RKO (cell line): ENCODE measurements at places on chromosomes 5 and 9.

DNA sequence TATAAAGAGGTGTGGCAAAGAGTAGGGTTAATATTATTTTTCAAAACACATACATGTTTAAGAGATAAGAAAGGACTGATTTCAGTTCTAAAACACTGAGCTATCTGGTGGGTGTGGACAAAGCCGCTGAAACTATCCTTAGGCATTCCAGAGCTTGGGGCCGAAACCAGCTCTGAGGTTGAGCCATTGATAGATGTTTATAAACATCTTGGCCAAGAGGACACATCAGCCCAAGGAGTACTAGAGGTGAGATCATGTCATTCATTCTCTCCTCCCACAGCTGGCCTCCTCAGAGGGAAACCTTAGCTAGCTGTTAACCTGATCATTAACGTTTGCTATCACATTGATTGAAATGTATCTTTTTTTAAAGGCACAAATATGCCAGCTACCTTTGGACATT, 89.9 kb downstream of the NLN start:
- DNase-seq: no peak

DNA sequence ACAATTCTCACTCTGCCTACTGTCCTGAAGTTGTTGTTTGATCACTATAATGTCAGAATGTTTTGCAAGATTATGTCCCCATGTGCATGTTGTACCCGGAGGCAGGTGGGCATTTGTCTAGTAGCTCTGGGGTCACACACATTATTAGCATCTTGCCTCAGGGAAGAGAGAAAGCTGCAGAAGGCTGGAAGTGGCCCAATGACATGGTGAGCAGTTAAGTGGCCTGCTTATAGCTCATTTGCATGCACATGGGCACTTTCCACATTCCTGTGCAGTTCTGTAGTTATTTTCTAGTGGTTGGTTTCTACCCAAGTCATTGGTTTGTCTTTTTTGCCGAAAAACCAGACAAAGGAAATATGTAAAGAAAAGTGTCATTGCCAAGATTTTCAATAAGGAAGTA, 80.9 kb downstream of the MAP1B start:
- no peak for DNase-seq

DNA sequence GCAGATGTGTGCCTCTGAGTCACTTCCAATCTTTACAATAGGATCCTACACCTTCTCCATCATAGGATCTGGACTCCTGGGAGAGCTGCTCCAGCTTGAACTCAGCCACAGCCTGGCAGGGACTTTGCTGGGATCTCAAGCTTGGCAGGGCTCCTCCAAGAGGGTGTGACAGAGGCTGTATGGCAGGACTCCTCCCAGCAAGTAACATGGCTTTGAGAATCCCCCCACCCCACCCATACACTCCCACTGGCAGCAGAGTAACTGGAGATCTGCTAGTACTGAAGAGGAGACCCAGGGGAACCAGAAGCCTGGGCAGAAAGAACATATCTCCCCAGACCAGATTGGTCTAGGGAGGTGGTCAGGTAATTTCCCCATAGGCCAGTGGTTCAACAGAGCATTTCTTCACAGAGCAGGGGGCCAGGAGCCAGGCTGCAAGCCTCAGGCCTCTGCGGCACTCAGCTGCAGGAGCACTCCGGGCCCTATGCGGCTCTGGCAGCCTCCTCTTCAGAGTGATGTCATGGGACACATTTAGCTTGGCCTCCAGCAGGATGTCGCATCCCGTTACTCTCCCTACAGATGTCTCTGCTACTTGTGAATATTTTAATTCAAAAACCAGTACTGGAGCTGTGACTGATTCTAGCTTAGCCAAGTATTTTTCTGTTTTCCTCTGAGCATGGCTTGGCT, 1.7 kb upstream of the ACSL6 start:
- no peak for DNase-seq

DNA sequence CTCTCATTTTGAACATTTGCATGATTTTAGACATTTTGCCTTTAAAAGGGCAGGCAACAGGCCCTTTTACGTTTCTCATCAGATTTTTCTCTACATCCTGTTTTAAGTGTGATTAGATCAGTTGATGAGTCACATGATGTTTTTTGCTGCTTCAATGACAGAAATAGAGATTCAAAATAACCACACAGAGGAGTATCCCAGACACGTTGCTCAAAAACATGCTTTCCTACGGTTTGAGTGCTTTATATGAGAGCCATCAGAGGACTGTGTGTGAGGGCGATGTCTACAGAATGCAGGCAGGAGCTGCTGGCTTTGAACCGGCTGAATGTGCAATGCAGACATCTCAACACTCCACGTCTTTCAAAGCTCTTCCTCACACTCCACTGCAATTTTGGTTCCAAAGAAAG, 42.1 kb downstream of the OTULIN start:
- DNase-seq: no peak
